ENCODE measurements at places on chromosomes 16 and 17. TPM values are rescaled to one million over a fixed set of nuclear protein-coding genes. Genes with fewer than 3 reads are reported as not detected.

GRCh38 chr16:15752717-15753488, 102.9 kb downstream of the NDE1 start:
- no peak for DNase-seq

NT5M gene
- 8.7 TPM for total RNA-seq

DNA sequence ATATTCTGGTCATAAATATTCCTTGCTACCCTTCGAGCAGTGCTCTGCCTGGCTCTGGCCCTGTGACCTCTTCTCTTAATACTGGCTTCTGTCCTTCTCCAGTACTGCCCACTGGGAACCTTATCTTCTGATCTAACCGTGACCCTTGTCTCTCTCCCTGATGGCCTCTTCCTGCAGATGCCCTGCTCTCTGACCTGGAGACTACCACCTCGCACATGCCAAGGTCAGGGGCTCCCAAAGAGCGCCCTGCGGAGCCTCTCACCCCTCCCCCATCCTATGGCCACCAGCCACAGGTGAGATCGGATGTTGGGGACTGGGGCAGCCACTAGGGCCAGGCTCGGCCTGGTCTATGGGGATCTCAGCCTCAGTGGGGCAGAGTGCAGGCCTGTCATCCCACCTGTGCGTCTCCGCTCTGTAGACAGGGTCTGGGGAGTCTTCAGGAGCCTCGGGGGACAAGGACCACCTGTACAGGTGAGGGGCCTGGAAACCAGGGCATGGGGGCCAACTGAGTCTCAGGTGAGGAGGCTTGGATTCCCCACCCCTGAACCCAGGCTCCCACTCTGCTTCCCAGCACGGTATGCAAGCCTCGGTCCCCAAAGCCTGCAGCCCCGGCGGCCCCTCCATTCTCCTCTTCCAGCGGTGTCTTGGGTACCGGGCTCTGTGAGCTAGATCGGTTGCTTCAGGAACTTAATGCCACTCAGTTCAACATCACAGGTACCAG, 1.5 kb downstream of the TGFB1I1 start:
- DNase-seq, result no peak

DNA sequence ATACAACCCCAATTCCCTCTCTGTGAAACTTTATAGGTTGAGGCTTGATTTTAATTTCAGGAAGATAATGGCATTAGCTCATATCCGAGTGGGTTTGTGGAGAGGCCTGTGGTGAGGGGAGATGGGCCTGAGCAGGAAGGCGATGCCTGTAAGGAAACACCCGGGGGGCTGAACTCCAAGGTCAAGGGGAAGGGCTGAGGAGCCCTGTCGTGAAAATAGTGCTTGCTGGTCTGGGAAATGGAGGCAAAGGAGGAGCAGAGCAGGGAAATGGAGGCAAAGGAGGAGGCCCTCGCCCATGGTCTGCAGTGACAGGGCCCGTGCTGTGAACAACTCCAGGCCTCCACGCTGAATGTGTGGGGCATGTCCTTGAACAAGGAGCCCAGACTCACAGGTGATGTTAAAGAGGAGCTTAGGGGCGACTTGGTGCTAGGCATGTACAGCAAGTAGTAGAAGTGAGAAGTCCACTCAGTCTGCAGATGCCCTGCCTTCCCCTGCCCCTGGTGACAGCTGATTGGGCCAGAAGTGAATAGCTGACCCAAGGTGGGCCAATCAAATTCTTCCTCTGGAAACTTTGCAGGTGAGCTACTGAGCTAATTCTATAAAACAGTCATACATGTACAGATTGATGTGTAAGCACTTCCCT, 38.1 kb downstream of the MRPS23 start:
- no peak for DNase-seq

GRCh38 chr16:69240331-69240730, 53.4 kb downstream of the SNTB2 start:
- no peak for DNase-seq

DNA sequence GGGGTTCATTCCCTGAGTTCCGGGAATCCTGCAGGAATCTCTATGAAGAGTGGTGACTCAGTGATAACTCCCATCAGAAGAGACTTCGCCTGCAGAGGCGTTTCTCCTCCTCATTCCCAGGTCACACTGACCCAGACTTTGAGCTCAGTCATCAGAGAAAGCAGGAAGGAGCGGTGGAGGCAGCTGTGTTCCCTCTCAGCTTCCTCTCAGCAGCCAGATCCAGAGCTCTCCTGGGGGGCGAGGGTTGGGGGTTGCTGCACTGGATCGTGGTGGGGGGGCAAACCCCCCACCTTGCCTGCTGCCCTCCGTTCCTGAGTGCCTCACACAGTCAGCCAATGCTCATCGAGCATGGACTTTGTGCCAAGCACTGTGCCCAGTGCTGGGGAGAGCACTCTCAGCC, 271.2 kb downstream of the CBLN1 start:
- DNase-seq, result no peak

DNA sequence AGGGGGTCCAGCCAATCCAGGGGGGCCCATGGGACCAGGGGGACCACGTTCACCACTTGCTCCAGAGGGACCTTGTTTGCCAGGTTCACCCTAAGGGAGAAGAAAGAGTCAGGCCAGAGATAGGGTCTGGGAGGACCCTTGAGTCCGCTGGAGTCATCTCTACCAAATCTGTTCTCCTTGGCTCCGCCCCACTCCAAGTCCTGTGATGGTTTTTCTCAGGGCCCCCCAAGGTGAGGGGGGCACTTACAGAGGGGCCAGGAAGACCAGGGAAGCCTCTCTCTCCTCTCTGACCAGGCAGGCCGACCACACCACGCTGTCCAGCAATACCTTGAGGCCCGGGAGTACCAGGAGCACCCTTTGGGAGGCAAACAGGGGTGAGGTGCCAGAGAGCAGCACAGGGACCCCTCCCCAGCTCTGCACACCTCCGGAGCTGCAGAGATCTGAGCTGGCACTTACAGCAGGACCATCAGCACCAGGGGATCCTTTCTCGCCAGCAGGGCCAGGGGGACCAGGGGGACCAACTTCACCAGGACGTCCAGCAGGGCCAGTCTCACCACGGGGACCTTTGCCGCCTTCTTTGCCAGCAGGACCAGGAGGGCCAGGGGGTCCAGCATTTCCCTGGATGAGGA, 12.4 kb downstream of the COL1A1 start:
- DNase-seq, result no peak

CCR7 gene
- 0.17 TPM for total RNA-seq

GRCh38 chr17:75869282-75870141, 8.9 kb downstream of the TRIM47 start:
- DNase-seq, result no peak

- DNase-seq, result no peak
Observed at GRCh38 chr17:54906683-54907082, 6.0 kb downstream of the TOM1L1 start.

- DNase-seq, result no peak
Observed at GRCh38 chr16:83517398-83517797, 290.4 kb upstream of the HSBP1 start.

AIPL1 gene
- total RNA-seq, result 0.71 TPM

GRCh38 chr16:10728003-10728887, 15.4 kb upstream of the NUBP1 start:
- no peak for DNase-seq

RAC3 gene
- 177 TPM for total RNA-seq

DNA sequence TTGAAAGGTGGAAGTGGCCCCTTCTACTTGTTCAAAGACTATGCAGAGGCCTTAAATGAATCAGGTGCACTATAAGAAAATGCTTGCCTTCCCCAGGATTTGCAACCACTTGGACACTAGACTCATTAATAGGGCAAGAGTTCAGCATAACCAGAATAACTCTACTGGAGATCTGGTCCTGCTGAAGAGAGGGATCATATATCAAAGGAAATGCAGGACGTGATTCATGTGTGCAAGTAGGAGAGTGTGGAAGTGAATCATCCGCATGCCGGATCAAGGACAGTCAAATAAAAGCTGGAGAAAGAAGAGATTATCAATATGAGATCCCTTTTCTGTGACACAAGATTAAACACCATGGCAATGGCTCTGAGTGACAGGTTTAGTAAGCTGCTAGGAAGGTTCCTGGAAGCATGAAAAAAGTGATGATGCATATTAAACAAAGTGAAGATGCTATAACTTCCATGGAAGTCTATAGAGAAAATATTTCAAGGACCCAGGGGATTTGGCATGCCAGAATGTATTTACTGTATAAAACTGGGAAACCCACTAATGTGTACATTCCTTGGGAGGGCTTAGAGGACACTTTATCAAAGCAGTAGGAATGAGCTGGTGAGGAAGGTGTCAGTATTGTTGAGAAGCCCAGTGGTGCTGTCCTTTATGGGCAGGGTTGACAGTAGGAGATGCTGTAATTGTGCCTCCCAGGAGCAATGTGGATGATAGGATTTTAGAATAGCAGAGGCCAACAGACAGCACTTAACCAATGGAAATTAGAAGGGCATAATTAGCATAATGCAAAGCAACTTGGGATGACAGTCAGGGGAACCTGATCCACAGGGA, 133.1 kb downstream of the ABCA8 start:
- DNase-seq, result no peak

DNA sequence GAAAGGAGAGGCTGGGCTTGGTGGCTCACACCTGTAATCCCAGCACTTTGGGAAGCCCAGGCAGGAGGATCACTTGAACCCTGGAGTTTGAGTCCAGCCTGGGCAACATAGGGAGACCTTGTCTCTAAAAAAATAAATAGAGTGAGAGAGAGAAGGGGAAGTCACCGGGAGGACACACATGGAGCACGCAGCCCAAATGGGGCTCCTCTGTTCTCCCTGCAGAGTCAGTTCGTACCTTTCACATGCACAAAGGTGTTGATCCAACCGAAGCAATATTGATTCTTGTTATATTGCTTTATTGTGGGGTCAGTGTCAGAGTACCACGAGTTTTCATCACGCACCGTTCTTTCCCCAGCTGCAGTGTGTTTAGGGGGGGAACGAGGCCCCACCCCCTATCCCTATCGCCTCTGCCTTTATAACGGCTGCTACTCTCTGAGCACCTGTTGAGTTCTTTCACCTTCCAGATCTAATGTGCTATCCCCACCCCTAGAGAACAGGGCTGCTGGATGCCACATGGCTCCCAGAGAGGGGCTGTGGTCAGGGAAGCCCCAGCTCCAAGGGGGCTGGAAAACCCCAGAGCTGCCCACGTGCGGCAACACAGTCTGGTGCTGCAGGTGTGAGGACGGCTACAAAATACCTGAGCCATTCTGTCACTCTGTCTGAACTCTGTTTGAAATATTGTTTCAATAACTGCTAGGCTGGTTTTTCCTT, 1.0 kb upstream of the TMEM235 start:
- no peak for DNase-seq

GRCh38 chr16:54030451-54030850, 256.1 kb downstream of the IRX3 start:
- DNase-seq, result no peak
